Effector memory CD8-positive, alpha-beta T cell (primary cell): ENCODE measurements at places on chromosomes 11 and 22.

DNA sequence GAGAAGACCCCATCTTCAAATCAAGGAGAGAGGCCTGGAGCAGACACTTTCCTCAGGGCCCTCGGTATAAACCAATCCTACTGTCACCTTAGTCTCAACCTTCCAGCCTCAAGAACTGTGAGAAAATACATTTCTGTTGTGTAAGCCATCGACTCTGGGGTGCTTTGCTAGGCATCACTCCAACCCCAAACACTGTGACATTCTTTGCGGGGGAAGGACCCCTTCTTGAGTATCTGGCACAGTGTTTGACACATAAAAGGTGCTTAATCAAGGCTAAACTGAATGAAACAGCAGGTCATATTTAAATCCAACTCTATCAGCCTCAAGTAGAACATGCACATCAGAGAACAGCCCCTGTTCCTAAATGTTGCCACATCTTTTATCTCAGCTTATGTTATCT, 558.1 kb downstream of the INSC start:
- no peak for DNase-seq

DNA sequence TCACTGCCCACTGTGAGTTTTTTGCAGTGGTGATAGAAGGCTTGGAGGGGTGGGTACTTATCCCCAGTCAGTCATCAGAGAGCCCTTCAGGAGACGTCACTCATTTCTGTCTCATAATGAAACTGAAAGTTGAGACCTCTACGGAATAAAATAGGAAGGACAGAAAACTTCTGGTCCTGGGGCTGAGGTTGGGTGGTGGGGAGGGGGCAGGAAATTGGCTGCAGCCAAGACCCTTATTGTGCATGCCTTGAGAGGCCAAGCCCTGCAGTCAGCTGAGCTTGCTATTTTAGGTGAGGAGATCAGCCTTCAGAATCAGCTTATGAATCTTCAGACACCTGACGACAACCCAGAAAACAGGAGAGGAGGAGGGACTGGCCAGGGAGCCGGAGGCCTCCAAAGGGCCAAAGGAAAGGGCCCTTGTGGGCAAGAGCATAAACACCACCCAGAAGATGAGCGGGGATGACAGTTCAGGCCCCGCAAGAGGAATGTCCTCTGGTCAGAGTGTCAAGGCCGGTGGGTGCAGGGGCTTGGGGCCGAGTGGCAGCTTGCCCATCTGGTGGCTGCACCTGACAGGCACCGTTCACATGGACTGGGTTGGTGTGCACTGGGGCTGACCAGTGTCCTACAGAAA, 17.9 kb upstream of the ADA2 start:
- DNase-seq, result peak; percentile 20

DNA sequence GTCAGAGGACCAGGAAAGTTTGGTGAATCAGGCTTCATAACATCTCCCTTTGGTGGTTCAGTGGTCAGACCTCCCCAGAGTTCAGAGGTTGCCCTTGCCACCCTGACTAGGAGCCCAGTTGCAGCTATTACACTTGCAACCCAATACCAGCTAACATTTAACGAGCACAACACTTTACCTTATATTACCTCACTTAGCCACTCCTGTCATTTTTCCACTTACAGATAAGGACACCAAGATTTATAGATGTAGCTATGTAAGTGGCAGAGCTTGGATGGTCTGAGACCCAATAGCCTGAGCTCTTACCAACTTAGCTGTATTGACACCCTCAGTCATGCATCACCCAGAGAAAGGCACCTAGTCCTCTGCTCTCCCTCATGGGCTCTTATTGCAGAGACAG, 234.7 kb downstream of the INSC start:
- no peak for DNase-seq

DNA sequence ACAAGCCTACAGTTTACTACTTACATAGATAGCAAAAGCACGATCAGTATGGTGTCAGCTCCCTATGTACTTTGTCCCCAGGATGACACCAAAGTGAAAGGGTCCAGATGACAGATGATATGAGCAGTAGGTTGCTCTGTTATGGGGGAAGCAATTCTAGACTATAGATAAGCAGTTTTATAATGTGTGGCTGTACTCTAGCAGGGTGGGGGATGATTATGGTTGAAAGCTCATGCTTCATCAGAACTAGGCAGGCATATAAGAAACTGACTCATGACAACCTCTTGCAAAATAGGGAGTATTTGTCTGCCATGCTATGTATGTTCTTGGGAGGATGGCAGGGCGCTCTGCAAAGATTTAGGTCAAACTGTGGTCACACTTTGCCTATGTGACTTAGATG, 158.2 kb upstream of the ZBED5 start:
- DNase-seq, result no peak

GRCh38 chr11:35358391-35358790, 61.0 kb downstream of the SLC1A2 start:
- no peak for DNase-seq

- DNase-seq, result no peak
Observed at GRCh38 chr22:43529934-43530333, 118.1 kb downstream of the MPPED1 start.

DNA sequence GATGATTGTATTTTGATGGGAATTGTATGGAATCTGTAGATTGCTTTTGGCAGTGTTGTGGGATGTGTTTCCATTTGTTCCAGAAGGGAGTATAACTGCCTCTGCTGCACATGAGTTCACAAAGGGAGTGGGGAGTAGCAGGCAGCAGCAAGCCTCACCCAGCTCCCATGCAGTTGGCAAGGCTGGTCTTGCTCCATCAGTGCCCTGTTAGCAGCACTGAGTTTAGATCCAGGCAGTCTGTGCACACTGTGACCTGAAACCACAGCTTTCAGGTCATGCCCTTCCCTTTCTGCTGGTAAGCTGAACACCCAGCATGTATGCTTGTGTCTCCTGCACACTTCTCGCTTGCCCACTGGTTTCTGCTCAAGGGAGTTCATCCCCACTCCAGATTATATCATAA, 3.7 kb upstream of the NUCB2 start:
- DNase-seq, result no peak

DNA sequence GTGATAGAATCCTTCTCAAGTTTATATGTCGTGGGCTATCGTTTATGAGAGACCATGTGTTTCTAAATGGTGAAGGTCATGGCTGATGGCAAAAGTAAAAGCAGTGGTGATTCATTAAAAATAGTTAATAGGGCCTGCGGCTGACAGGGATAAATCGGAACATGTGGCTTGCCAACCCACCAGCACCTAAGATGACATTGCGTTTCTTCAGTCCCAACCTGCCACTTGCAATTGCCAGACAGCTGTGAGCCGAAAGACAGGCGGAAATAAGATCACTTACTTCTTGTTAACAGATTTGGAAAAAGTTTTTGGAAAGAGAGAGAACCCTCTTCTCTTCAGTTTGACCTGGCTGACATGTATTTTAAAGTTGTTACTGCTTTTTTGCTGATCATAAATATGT, 131.5 kb upstream of the MPPED2 start:
- DNase-seq, result no peak

GRCh38 chr22:25729016-25729995, 12.7 kb upstream of the MYO18B start:
- no peak for DNase-seq

DNA sequence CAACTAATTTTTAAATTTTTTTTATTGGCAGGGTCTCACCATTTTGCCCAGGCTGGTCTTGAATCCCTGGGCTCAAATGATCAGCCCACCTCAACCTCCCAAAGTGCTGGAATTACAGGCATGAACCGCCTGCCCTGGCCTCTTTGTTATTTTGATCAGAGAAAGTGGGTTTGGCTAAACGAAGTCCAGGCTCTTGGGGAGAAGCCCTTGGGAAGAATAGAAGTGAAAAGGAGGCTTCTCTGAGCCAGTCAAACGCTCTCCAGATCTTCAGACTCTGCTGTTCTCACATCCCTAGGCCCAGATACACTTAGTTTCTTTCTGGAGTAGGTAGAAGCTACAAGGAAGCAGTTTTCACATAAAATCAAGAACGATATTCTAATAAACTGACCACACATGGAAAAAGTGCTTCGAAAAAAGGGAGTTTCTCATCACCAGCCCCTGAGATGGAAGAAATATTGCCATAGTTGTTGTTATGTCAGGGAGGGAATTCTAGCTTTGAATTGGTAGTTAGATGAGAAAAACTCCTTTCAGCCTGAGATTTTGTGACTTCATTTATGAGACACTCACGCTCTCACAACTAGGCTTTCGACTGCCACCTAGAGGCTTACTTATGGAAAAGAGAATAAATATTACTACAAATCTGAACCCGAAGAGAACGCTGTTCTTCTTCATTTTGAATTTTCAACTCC, 41.7 kb upstream of the AQP11 start:
- DNase-seq, result peak; percentile 17

- DNase-seq, result no peak
Observed at GRCh38 chr22:22070371-22070824, 87.8 kb upstream of the TOP3B start.

DNA sequence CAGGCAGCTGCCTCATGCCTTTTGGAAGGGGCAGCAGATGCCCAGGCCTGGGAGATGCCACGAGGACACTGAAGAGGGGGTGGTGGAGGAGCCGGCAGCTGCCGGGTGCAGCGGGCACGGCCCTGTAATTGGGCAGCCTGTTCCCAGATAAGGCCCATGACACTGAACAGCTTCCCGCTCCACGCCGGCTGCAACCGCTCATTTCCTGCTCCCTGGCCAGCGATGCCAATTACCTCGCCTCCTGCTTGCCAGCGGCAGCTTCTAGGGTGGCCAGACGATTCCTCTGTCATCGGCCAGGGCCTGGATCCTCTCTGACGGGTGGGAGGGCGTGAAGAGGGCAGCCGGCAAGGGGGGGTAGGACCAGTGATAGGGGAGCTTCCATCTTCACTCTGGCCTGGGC, 22.8 kb downstream of the FLRT1 start:
- DNase-seq, result no peak

DNA sequence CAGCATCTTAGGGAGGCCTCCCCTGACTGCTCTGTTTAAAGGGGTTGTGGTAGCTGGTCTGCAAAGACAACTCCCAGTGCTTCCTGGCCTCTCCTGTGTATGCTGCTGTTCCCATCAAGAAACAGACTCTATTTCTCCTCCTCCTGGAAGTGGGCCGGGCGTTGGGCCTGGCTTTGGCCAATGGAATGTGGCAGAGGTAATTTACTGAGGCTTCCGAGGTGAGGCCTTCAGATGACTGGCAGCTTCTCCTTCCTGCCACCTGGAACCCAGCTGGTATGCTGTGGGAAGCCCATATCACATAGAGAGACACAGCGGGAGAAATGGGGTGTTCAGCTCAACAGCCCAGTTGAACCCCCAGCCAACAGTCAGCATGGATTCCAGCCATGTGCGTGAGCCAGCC, 25.1 kb upstream of the EIF3D start:
- DNase-seq, result no peak

GRCh38 chr22:32646476-32646875, 155.0 kb upstream of the TIMP3 start:
- no peak for DNase-seq

GRCh38 chr11:125956391-125957134, 10.7 kb downstream of the VSIG10L2 start:
- DNase-seq, result no peak

- peak; percentile 68 for DNase-seq
Observed at GRCh38 chr11:3849297-3849874, 6.1 kb upstream of the STIM1 start.

- no peak for DNase-seq
Observed at GRCh38 chr11:114846416-114846791, 168.1 kb downstream of the NXPE2 start.
